Amniotic stem cell (primary cell): ENCODE measurements at places on chromosomes 13 and 19.

DNA sequence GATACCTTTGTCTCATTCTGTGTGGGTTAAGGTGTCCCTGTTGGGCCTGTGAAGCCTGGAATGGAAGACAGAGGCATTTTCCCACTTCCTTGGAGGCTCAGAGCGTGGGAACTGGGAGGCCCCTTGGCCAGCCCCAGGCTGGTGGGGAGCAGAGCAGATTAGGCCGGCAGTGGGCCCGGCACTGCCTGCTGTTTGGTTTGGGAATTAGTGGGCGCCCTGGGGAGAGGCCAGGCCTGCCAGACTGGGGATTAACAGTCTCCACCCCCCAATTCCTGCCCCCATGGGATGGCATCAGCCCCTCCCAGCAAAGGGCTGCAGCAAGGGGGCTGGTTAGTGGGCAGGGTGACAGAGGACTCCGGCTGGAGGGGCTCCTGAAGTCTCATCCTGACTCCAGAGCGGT is 3.1 kb upstream of the BEST2 start:
- DNase-seq: no peak

- no peak for DNase-seq
Observed at GRCh38 chr13:80483157-80483556, 142.2 kb upstream of the SPRY2 start.

GRCh38 chr19:55391702-55392615 is 6.2 kb downstream of the RPL28 start:
- no peak for DNase-seq

DNA sequence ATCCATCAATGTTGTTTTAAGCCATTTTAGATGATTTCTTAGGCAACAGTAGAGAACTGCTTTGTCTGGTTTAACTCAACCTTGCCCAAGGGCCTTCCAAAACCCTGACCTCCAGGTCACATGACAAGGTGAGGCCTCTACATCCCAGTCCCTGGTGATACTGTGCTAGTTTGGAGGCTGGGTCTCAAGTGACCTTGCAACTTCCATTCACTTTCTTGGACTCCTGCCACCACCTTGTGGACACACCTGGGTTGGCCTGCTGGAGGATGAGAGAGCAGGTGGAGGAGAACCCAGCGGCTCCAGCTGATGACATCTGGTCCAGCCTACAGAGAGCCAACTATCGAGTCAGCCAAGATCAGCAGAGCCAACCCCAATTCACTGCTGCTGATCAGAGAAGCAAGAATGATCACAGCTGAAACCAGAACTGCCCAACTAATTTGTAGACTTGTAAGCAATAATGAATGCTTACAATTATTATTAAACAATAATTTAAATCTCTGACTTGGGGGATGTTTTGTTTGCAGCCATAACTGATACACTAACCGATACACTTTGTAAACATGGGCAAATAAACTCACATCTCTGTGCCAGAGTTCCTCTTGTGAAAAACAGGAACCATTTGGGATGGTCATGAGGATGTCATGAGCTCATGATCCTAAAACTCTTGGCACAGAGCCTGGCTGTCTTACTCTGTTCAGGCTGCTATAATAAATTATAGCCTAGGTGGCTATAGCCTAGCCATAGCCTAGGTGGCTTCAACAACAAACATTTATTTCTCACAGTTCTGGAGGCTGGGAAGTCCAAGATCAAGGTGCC is 11.5 kb downstream of the FAM187B start:
- no peak for DNase-seq

- no peak for DNase-seq
Observed at GRCh38 chr13:44084146-44084545, 204.4 kb downstream of the LACC1 start.

GRCh38 chr13:98410612-98411011 is 166.3 kb downstream of the STK24 start:
- DNase-seq: no peak

- peak; percentile 15 for DNase-seq
Observed at GRCh38 chr13:44758630-44759383, 182.7 kb upstream of the TSC22D1 start.

DNA sequence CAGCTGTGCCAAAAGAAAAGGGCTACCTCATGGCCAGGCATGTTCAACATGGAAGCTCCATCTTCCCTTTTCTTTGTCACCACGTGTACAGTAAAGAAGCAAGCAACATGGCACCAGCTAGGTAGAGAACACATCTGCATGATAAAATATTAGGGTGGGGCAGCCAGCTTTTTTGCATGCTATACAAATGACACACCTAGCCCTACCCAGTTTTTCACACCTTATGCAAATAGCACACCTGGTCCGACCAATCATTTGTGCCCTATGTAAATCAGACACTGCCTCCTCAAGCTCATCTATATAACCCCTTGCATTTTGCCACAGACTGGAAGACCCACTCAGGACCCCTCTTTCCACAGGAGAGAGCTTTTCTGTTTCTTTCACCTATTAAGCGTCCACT is 85.5 kb downstream of the STOML3 start:
- no peak for DNase-seq

GRCh38 chr13:62933809-62934208 is 1518.2 kb upstream of the PCDH20 start:
- no peak for DNase-seq

DNA sequence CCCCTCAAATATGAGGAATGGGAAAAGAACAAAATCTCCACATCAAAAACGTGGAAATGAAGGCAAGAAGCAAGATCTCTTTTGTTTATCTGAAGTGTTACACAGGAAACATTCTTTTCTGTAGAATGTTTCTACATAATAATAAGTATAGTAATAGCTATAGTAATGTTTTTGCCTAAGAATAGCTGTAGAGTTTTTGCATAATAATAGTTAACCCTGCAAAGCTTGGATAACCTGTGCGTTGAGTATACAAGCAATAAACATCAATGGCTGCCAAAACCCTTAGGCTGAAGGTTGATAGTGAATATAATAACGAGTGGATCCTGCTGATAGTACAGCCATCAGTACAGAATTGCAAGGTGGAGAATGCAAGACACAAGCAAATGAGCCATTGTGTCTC is 11.1 kb upstream of the LILRA5 start:
- DNase-seq: no peak

- DNase-seq: no peak
Observed at GRCh38 chr13:85405316-85405897, 393.8 kb downstream of the SLITRK6 start.

DNA sequence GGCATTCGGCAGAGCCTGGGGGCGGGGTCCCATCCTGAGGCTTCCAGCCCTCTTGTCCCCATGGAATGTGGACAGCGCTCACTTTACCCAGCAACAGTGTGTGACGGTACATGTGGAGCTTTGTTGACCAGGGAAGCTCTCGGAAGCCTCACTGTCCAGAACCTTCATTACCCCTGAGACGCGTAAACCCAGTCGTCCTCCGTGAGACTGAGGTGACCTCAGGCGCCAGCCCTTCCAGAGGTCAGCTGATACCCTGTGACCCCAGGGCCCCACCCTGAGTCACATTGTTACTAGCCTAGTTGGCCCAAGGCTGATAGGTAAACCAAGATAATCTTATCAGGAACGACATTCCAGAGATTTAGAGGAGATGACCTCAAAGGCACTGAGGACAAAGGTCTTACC is 10.2 kb upstream of the TMEM160 start:
- no peak for DNase-seq

DNA sequence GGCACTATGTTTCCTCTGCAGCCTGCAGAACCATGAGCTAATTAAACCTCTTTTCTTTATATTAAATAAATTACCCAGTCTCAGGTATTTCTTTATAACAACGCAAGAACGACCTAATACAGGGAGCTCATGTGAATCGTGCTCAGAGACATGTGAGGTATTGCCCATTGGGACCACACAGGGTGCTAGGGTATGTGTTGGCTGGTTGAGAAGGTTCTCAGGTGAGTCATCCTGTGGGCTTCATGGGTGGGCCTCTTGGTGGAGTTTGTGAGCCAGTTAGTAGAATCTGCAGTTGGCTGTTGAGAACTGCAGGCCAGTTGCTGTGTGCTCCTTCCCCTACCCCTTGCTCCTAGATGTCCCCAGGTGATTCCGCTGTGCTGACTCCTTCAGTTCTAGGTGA is 163.0 kb downstream of the HS6ST3 start:
- no peak for DNase-seq
